Muscle of leg (tissue), 16 donors: ENCODE measurements at places on chromosomes 12 and 14. TPM values are rescaled to one million over a fixed set of nuclear protein-coding genes. Genes with fewer than 3 reads are reported as not detected.

Gene CEBPE
- 0.13 TPM for total RNA-seq

Gene MGP
- 500 TPM for total RNA-seq

Gene ZC2HC1C
- 0.53 TPM for total RNA-seq

DNA sequence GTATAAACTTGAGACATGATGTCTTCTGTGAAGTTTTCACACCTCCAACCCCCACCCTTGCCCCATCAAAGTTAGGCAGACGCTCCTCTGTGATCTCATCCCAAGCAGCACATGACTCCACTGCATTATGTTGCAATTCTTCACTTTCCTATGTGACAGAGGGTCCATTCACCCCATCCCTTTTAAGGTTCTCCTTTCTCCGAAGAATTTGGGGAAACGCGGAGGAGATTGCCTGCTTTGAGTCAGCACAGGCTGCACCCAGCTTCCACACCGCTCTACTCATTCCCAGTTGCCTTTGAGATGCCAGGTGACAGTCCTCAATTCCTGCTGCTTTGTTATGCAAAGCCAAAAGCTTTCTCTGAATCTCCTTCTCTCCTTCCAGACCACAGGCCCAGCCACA, 61.8 kb downstream of the PHLDA1 start:
- DNase-seq = peak; percentile 43

GRCh38 chr12:4268329-4269181, 5.0 kb upstream of the CCND2 start:
- DNase-seq = no peak

- no peak for DNase-seq
Observed at GRCh38 chr12:50201987-50202521, 34.9 kb upstream of the CERS5 start.
